ENCODE measurements at places on chromosomes 11 and 22.

DNA sequence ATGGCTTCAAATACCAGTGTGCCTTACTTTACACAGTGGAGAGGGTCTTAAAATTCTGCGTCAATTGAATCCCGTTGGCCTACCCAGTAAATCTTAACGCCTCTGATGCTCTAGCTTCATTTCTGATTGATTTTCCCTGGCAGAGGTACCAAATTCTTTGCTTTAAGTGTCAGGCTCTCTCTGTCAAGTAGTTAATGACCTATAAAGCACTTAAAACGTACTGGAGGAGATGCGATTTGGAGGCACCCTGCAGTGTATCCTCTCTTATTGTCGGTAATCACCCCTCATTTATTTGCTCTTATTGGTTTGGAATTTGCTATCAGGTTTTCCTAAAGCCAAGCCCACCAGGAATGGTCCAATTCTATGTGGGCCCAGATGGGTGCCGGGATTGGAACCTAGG, 59.2 kb downstream of the NFAM1 start:
- peaks cover 15% of the 10 kb centered on the region for H3K4me1 ChIP-seq
- H3K27me3 ChIP-seq: peaks cover 13% of the 10 kb centered on the region
- no peak overlapping the region for H3K4me3 ChIP-seq
- no peaks in the 10 kb centered on the region for H3K36me3 ChIP-seq
- H3K27ac ChIP-seq: no peak overlapping the region
- DNase-seq: no peak

GRCh38 chr11:9681583-9682372, 17.9 kb downstream of the SWAP70 start:
- H3K27me3 ChIP-seq: no peaks in the 10 kb centered on the region
- DNase-seq: no peak
- no peaks in the 10 kb centered on the region for H3K4me1 ChIP-seq
- H3K36me3 ChIP-seq: no peaks in the 10 kb centered on the region
- no peak overlapping the region for H3K27ac ChIP-seq

DNA sequence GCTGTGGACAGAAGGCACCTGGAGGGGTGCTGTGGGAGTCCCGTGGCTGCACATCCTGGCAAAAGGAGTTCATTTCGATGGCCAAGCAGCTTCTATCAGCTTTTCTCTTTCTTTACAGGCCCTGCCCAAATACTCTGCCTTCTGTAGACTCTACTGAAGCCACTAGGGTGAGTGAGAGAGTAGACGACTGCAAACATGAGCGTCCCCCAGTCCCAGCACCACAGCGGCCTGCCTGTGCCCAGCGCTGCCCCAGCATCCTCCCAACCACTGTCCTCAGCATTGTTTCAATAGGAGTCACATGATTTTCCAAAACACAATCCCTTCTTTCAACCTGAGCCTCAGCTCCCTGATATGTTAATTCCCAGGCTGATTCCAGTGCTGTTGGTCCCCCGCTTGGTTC, 110.0 kb downstream of the KIRREL3 start:
- H3K27ac ChIP-seq: no peak overlapping the region
- H3K36me3 ChIP-seq: no peaks in the 10 kb centered on the region
- no peaks in the 10 kb centered on the region for H3K27me3 ChIP-seq
- DNase-seq: no peak
- H3K4me3 ChIP-seq: no peak overlapping the region

DNA sequence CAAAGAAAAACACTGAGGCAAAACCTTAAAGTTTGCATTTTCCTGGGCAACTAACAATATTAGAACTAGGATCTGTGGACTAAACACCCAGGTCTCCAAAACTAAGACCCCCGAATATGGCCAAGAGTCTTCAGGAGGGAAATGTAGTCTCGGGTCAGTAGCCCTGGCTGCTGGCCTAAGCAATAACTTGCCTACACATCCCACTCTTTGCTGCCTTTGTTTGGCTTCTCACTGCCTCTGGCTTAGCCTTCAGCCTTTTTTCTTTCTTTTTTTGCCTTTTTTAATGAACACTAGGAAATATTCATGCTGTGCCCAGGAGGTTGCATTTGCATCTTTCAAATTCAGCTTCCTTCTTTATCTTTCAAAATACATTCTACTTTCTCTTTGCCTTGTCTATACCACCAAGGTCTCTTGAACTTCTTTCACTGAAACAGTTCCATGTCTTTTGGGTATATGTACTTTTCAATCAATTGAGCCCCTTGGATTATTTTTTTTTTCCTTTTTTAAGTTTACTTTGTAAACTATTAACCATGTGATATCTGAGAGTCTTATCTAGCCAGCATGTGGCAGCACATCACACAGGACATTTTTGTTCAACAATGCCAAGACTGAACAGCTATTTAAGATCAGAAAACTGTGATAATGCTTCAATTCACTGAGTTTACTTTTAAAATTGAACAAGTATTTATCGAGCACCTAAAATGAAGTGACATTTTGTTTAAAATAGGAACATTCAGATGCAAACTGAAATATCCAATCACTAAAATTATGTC, 165.0 kb upstream of the TRPC6 start:
- no peaks in the 10 kb centered on the region for H3K27me3 ChIP-seq
- DNase-seq: no peak
- H3K4me1 ChIP-seq: no peaks in the 10 kb centered on the region

Measured in activated CD4-positive, alpha-beta memory T cell treated with anti-CD3 and anti-CD28 coated beads, Interleukin-2, amount 10 ng/mL, durations not matched to agents 7 days and 5 days (primary cell).